ENCODE measurements at places on chromosomes 1 and 21.

GRCh38 chr1:3548156-3548893 lies 63.0 kb downstream of the MEGF6 start:
- DNase-seq, result no peak

GRCh38 chr21:21968810-21969209 lies 970.6 kb downstream of the NCAM2 start:
- no peak for DNase-seq

DNA sequence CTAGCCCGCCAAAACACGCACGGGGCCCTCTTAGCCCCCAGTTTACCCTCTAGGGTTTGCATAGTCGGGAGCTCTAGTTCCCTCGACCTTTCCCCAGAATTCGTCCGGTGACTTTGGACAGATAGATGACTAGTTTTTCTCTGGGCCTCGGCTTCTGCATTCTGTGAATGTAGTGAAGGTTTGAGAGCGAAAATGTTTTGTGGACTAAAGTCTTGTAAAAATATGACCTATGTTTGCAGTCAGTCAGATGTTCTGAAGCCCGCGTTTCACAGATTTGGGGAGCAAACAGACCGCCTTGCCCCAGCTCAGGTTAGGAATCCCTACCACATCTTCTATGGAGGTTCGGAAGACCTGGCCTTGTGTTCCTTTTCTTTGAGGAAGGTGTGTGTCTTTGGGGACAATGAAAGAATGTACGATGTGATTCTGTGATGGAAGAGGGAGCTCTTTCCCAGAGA lies 401 bp downstream of the UQCRH start:
- no peak for DNase-seq

DNA sequence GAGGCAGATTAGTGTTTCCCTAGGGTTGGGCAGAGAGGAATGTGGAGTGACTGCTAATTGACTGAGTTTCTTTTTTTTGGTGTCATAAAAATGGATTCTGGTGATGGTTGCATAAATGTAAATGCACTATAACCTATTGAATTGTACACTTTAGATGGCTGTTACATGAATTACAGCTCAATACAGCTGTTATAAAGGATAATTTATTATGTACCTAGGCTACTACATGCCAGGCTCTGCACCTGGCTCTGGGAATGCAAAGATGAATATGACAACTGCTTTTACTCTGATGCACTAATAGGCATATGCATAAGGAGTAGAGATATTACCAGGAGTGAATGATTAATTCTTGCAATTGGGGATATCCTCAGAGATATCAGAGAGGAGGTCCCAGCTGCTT lies 345.3 kb downstream of the PTBP2 start:
- no peak for DNase-seq

DNA sequence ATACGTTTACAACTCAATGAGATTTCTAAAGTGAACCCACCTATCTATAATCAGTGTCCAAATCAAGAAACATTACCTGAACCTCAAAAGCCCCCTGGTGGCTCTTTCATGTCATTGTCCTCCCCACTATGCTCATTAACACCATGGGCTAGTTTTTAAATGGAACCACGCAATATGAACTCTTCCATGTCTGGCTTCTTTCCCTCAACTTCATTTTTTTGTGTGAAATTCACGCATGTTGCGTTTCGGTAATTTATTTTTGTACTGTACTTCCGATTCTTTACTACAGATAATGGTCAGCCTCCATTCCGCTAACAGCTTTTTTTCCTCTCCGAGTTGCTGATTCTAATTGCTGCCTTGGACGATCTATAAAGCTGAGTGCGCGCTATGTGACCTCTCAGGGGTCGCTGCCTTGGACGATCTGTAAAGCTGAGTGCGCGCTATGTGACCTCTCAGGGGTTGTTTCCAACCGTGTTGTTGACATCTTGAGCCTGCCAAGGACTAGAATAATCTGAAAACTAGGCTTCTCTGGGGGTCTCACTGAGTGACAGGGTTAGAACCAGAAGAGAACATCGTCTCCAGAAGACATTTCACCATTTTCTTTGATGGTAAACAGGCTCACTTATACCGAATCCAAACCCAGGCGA lies 1.1 kb upstream of the CACYBP start:
- DNase-seq, result peak; percentile 30

DNA sequence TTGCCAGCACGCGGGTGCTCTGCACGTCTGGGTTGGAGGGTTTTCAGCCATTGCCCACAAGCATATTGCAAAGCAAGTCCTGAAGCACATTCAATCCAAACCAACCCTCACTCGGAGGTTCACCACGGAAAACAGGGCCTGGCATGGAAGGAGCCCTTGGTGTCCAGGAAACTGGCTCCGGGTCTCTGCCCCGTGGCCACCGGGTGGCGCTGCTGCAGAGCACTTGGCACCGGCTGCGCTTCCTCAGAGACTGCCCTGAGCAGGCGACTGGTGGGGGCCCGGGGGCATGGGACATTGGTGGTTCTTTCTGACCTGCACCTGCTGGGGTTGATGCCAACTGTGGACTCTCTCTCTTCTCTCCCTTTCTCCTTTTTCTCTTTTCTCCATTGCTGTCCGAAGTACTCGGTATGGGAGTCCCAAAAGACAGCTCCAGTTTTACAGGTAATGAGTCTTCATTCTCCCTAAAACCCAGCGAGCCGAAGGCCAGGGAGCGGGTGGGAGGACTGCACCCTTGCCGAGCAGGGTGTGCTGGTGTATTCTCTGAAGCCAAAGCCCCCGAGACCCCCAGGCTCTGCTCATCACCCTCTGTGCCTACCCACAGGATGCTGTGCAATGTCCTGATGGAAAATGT lies 4.1 kb upstream of the KCNAB2 start:
- DNase-seq, result no peak

GRCh38 chr1:26666855-26667254 lies 29.0 kb upstream of the ARID1A start:
- no peak for DNase-seq

DNA sequence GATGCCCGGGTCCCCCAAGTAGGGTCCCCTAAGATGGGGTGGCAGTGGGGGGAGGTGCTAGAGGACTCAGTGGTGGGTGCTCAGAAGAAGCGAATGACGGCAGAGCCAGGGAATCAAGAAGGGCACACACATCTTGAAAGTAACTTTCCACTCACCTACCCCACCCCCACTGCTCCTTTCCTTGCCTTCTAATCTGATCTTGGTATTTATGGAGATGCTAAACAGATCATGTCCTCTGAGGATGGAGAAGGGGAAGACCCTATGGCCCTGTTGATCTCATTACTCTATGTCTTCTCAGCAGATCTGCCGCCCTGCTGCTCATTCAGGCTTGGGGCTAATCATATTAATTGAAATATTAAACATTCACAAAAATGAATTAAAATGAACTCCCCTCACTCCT lies 2.1 kb upstream of the CELF3 start:
- no peak for DNase-seq

DNA sequence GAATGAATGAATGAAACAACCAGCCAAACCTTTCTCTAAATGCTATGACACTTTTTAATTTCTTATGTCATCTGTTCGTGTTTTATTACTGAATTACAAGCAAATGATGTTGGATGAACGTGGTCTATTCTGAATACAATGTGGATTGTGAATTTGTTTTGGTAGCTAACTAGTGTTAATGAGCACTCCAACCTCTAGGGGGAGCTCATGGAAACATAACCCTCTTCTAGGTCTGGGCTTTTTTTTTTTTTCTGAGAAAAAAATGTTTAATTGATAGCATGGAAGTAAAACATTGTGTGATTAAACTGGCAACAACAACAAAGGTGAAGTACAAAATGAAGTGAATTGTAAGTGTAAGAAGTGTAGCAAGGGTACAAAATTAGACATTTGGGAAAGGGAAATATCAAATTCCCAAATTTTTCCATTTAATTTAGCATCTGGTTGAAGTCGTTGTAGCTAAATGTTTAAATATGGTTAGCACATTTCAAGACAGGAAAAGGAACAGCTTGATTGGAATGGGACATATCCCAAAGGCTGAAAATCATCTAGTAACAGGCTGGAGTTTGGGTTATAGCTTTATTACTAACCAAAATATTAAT lies 42.6 kb upstream of the PTGS2 start:
- DNase-seq, result peak; percentile 30

- DNase-seq, result no peak
Observed at GRCh38 chr1:193588311-193589082, 402.1 kb upstream of the B3GALT2 start.

- DNase-seq, result no peak
Observed at GRCh38 chr1:101219924-101220870, 16.6 kb upstream of the S1PR1 start.

DNA sequence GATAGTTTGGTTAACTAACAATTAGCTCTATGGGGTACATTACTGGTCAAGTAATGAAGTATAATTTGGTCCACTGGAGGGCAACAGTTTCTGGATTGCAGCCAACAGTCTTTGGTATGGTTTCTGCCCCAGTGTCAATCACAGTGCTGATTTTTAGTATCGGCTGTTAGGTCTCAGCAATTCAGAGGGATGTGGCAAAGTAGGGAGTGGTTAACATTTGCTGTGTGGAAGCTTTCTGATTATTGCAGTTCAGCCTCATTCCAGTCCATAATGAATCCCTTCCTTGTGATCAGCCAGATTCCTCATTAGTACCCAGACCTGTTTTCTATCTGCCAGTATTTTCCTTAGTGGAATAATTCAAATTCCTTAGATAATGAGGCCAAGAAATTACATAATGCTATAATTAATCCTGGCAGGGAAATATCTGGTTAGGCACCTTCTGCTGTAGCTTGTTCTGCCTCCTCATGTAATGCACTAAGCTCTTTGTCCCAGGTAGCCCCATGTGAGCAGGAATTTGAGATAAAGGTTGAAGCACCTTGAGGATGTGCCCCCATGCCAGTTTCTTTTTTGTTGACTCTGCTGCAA lies 14.0 kb downstream of the F3 start:
- DNase-seq, result no peak

DNA sequence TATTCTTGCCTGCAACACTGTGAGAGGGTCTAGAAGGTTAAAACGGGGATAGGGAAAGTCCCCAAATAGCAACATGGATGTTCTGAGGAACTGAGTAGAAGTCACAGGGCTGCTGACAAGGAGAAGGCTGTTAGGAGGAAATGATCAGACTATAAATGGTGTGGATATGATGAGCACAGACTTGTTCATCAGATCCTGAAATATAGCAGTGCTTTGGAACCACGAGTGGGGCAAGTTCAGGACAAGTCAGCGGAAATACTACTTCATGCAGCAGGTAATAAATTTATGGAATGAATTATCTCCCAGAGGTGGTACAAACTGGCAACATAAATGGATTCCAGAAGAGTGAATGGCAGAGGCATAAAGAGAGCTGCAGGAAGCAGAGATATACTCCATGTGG lies 3.2 kb upstream of the KIAA0040 start:
- DNase-seq, result no peak

- DNase-seq, result no peak
Observed at GRCh38 chr1:223144431-223144830, 1.4 kb upstream of the TLR5 start.

- no peak for DNase-seq
Observed at GRCh38 chr1:200737647-200738291, 924 bp upstream of the CAMSAP2 start.

- DNase-seq, result no peak
Observed at GRCh38 chr1:150537732-150538684, 11.2 kb upstream of the ADAMTSL4 start.

GRCh38 chr1:54273795-54274163 lies 73.8 kb downstream of the MRPL37 start:
- DNase-seq, result no peak

DNA sequence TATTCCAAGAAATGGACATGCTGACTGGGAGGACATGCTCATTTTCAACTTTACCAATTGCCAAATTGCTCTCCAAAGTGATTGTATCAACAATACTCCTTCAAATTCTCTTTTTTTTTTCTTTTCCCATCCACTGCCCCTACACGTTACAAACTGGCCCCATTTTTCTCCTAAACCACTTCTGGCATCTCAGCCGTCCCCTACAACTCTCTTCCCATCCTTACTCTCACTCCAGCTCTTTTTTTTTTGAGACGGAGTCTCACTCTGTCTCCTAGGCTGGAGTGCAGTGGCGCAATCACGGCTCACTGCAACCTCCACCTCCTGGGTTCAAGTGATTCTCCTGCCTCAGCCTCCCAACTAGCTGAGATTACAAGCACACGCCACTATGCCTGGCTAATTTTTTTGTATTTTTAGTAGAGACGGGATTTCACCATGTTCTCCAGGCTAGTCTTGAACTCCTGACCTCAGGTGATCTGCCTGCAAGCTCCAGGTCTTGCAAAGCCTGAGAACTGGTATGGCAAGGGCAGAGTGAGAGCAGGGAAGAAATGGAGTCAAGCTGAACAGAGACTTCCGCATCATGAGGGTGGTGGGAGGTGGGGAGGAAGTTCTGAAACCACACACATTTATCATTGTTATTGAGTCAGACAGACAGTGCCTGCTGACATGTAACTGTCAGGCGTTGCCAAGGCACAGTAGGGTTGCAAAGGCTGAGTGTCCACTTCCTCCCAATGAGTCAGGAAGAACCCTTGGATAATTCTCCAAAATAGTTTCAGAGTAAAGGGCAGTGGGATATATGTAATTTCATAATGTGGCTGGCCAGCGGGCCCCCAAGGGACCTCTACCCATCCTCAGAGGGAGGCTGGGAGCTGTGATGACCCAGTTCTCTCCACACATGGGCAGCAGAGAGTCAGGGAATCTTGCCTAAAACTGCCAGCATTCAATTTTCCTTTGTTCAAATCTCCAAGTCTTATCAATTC lies 17.4 kb downstream of the CELA3A start:
- peak; percentile 63 for DNase-seq

DNA sequence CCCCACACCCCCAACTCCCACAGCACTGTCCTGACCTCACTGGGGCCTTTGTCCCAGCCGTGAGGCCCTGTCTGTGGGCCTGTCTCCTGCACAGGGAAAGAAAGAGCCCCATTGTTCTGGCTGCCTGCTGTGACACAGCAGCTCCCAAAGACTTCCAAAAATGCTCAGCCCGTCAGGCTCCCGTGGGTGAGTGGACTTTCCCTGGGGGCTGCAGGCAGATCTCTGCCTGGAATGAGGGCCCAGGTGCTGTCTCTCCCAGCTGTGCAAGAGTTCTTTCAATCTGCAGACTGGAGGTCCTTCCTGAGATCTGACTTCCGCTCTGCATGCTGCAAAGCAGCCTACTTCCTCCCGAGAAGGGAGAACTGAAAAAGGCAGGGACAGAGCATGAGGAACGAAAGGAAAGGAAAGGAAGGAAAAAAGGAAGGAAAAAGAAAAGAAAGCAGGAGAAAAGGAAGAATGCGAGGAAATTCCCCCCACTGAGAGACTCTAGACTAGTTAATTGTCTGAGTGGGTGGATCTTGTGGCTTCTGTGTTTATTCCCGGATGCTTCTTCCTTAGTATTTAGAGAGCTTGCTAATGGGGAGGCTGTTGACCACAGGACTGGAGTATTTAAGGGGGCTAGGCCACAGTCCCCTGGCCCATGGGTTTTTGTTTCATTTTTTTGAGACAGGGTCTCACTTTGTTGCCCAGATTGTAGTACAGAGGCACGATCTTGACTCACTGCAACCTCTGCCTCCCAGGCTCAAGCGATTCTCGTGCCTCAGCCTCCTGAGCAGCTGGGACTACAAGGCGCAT lies 15.0 kb downstream of the NES start:
- no peak for DNase-seq

GRCh38 chr1:1332031-1332755 lies 1.1 kb downstream of the TAS1R3 start:
- DNase-seq, result no peak

DNA sequence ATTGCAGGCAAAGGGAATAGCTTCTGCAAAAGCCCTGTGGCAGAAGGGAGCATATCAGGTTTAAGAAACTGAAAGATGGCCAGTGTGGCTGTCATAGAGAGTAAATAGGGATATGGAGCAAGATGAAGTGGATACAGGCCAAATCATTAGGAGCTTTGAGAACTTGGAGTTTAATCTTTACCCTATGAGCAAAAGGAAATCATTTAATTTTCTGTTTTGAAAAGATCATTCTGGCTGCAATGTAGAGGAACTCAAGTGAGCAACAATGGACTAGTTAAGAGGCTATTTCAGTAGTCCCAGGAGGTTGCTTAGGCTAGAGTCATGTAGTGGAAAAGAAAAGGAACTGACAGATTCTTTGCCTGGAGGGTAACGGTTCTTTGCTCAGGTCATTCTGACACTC lies 47.2 kb downstream of the RAP1A start:
- no peak for DNase-seq
